ENCODE measurements at places on chromosomes 1 and 21. TPM values are rescaled to one million over a fixed set of nuclear protein-coding genes. Genes with fewer than 3 reads are reported as not detected.

SPOCD1 gene
- 0.95 TPM for polyA plus RNA-seq

TMIGD3 gene
- polyA plus RNA-seq: 1.2 TPM

HPDL gene
- 3.1 TPM for polyA plus RNA-seq

AGO3 gene
- polyA plus RNA-seq: 2.2 TPM

TFF2 gene
- polyA plus RNA-seq: 1,084 TPM

CCDC30 gene
- polyA plus RNA-seq: 0.75 TPM

PRKAB2 gene
- 7.5 TPM for polyA plus RNA-seq

NIPAL3 gene
- polyA plus RNA-seq: 7.1 TPM

INSRR gene
- polyA plus RNA-seq: 0.33 TPM

DIRAS3 gene
- 6.2 TPM for polyA plus RNA-seq

CA6 gene
- polyA plus RNA-seq: not detected

C1orf226 gene
- 3.7 TPM for polyA plus RNA-seq

ATP13A2 gene
- 14.2 TPM for polyA plus RNA-seq

PPIH gene
- polyA plus RNA-seq: 47.8 TPM

ALG14 gene
- 1.1 TPM for polyA plus RNA-seq

CRP gene
- polyA plus RNA-seq: 0.10 TPM

ARMH1 gene
- 5.7 TPM for polyA plus RNA-seq

AIRE gene
- not detected for polyA plus RNA-seq

HTR1D gene
- polyA plus RNA-seq: not detected

CD1D gene
- polyA plus RNA-seq: 2.1 TPM

FNDC5 gene
- 6.7 TPM for polyA plus RNA-seq

TMEM79 gene
- polyA plus RNA-seq: 1.5 TPM

PAX7 gene
- polyA plus RNA-seq: not detected

DCAF6 gene
- 39.3 TPM for polyA plus RNA-seq

TMEM81 gene
- not detected for polyA plus RNA-seq

RNF223 gene
- polyA plus RNA-seq: 3.4 TPM

Measured in stomach (tissue), 19 donors.